ENCODE measurements at places on chromosomes 5 and 9.

DNA sequence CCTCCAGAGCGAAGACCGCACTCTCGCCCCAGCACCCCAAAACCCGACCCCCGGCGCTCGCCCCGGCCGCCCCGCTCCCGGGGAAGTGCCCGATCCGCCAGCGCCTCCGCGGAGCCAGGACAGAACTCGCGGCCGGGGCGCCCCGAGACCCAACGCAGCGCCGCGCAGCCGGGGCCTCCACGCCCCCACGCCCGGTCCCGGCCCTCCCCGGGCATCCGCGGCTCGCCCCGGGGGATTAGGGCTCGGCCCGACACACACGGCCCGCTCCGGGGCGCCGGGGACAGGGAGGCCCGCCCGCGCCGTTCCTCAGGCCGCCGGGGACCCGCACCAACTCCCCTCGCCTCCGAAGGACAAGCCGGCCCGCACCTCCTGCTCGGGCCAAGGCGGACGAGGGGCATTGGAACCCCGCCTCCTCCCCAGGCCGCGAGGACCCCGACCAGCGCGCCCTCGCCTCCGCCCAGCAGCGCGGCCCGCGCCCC, 544 bp downstream of the FNBP1 start:
- DNase-seq: no peak

DNA sequence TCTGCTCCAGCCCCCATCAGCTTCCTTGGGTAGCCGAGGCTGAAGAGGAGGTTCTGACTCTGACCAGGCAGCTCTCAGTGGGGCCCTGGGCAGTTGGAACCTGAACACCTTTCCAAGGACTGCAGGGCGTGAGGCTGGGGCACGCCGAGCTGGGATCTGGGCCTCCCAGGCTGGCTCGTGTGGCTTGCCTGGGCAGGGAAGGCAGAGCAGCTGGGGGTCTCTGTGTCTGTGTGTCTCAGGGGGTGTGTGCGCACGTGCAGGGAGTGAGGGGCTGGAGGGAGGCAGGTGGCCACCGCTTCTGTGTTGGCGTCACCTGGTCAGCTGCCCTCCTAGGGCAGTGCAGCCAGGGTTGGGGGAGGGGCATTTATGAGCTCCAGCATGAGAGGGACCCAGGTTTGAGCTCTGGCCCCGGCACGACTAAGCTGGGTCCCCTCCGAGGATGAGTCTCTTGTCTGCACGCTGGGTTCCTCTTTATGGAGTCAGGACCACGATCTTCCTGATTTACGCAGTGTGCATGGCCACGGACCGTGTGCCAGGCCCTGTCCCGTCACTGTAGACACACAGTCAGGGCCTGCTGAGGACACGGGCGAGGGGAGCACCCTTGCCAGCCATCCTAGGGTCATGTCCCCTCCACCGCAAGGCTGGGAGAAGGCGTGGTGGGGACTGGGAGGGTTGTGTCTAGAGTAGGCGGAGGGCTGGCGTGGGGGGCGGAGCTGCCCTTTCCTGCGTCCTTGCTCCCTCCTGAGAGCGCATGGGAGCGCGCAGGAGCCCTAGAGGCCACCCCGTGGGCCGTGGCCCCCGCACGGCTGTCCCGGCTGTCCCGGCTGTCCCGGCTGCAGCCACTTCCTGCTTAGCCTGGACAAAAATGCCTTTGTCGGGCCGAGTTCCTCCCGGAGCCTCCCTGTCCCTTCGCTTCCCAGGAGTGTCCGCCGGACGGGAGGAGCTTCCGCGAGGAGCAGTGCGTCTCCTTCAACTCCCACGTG, 4.6 kb downstream of the ADAMTSL2 start:
- DNase-seq: no peak

- no peak for DNase-seq
Measured at GRCh38 chr9:98031935-98032334, 24.6 kb upstream of the NANS start.

DNA sequence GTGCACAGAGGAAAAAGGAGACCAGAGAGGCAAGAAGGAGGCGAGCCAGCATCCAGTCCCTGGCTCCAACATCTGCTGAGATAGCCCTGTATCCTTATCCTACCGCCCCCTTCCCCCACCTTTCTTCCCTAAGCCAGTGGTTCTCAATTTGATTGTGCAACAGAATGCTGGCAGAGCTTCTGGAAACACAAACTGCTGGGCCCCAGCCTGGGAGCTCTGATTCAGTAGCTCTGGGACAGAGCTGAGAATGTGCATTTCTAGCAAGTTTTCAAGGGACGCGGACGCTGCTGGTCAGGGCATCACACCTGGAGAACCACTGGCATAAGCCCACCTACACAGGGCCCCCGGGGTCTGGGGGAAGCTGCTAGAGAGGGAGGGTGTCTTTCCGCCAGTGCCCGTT, 21.1 kb downstream of the AK8 start:
- no peak for DNase-seq

GRCh38 chr9:69582018-69582417, 90.2 kb downstream of the APBA1 start:
- no peak for DNase-seq

GRCh38 chr9:121912812-121913627, 180.1 kb downstream of the TTLL11 start:
- no peak for DNase-seq

DNA sequence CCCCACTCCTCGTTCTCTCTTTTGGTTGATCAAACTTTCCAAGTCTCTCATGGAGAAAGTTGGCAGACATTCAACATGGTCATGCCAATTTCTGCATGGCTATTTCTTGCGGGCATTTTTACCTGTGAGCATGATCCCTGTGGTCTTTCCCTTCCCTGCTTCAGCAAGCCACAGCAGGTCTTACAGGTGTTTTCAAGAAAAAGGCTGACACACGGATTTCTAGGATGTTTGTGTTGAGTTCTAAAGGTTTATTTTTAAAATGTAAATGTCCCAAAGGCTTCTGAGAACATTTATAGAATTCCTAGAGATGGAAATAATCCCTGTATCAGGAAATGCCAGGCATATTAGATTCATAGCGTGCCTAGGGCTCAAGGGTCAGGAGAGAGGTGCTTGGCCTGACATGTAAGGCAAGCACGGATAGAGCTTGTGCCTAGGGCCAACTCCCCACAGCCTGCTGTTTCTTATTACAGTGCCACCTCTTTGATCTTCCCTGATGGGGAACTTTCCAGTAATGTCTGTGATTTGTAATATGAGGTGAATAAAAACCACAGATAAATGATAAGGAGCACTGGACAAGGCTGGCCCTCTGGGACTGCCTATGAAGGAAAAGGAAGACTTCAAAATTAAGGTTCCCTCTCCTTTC, 79.8 kb downstream of the MUSK start:
- DNase-seq: no peak

- peak; percentile 88 for DNase-seq
Measured at GRCh38 chr5:133839721-133840120, 128.7 kb downstream of the C5orf15 start.

GRCh38 chr5:81756016-81756415, 5.1 kb upstream of the SSBP2 start:
- DNase-seq: no peak

- DNase-seq: no peak
Measured at GRCh38 chr5:133367984-133368383, 244.4 kb downstream of the FSTL4 start.

- DNase-seq: no peak
Measured at GRCh38 chr5:114319821-114320220, 42.0 kb upstream of the KCNN2 start.

GRCh38 chr5:176535664-176536131, 1.5 kb downstream of the RNF44 start:
- no peak for DNase-seq

DNA sequence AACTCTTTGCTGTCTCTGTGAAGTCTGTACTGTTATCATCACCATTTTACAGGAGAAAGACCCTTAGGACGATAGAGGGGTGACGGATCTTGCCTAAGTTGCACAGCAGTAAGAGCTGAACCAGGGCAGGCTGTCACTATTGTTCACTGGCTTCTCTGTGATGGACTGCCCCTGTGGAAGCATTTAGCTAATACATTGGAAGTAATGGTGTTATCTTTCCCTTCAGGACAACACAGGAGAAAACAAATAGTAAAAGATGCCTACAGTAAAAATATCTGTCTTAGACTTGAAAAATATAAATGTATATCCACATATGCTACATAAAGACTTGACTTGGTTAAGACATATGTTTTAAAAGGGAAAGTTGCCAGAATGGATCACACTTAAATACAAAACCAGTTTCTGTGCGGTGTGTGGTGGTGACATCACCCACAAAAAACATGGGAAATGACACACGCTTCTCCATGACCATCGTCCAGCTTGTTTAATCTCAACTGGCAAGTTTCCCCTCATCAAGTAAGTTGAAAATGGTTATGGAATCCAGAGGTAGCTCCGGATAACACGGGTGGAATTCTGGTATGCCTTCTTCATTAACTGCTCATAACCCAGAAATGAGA, 351.8 kb downstream of the EBF1 start:
- DNase-seq: no peak

DNA sequence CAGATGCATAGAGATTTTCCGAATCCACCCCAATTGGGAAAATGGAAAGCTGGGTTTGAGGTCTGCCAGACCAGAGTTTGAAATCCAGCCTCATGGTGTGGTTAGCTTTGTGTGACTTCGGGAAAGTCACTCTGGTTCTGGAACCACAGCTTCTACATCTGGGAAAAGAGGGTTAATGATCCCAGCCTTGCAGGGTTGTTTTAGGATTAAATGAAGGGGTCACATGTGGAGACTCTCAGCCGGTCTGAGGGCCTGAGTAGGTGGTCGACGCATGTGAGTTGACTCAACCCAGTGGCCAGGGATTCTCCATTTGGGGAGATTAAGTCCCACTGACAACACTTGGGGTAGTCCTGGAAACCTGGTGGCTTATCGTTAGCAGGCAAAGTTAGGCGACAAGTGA, 6.1 kb downstream of the ZNF618 start:
- no peak for DNase-seq

GRCh38 chr9:135144581-135145170, 57.2 kb downstream of the OLFM1 start:
- DNase-seq: no peak

DNA sequence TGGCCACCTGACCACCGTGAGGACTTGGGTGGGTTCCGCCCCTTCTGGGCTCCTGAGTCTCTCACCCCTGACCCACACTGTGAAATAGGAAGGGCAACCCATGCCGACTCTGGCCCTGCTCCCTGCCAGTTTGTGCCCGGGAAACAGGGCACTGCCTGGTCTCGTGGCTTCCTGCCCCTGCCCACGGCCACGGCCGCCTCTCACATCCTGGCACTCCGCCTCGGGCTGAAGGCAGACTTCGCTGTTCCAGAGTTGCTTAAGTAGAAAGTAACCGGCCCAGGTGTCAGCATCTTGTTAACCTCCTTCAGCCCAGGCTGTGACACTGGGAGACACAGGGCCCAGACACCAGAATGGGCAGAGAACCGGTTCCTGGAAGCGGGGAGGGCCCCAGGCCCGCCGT, 68.7 kb upstream of the RNU6ATAC start:
- DNase-seq: no peak

DNA sequence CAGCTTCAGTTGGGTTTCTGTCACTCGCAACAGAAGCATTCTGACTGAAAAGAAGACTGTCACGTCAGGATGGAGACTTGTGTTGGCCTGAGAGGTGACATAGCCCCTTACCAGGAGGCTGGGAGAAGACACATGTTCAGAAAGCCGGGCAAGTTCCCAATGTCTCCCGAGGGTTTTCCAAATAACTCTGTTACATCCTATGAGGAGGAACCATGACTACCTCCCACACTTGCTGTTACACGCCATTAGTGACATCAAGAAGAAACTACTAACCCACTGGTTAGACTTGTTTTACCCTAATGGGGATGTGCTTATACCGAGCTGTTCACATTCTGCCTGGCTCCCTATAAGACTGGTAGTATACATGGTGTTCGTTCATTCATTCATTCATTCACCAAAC, 33.3 kb downstream of the SH3PXD2B start:
- no peak for DNase-seq

DNA sequence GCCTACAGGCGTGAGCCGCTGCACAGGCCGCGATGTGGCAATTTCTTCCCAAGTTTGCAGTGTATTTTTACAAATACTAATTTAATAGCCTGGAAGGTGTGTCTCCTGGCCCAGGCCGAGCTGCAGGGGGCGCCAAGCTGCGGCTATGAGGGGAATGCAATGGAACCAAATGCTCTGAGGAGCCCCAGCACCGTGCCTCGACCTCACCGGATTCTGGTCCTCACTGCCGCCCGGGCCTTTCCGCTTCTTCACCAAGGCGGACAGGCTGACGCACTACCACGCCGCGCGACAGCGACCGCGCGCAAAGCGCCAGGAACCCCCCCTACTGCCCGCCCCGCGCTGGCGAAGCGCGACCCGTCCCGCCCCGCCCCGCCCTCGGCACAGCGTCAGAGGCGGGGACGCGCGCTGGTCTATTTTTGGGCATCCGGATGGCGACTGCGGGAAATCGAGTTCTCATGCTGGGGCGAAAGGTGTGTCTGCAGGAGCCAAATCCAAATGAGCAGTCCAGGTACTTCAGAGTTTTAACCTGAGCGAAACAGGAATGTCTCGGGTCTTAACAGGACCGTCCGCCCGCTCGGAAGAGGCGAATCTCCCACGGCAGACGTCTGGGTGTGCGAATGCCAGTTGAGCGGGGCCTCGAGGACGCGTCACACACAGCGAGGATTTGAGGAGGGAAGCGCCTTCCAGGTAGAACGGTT, 31.7 kb upstream of the PRXL2C start:
- peak; percentile 40 for DNase-seq

DNA sequence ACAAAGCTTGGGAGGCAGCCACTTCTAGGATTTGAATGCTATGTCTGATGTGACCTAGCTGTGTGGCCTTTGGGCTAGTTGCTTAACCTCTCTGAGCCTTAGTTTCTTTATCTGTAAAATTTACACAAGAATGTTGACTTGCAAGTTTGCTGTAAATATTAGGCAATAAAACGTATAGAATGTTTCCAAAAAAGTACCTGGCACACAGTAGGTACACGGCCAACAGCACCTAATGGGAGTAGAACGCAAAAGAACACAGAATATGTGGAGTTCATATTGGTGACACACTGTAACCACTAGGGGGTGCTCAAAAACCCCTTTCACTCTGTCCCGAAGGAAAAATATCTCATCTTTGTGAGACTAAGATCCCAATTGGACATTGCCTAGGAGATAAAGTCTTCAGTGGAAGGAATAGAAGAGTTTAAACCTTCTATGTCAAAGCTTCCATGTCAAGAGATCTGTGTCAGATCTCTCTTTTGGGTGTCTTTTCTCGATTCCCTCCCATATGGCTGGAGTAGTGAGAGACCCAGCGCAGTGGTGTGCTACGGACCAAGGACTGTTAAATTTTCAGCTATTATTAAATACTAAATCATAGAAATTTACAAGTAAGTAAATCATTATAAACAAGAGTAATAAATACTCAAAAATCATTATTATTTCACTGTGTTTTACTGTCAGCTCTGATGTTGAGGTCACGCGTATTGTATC, 145.4 kb upstream of the RAD23B start:
- no peak for DNase-seq

GRCh38 chr9:96367943-96368342, 15.6 kb downstream of the SLC35D2 start:
- no peak for DNase-seq

DNA sequence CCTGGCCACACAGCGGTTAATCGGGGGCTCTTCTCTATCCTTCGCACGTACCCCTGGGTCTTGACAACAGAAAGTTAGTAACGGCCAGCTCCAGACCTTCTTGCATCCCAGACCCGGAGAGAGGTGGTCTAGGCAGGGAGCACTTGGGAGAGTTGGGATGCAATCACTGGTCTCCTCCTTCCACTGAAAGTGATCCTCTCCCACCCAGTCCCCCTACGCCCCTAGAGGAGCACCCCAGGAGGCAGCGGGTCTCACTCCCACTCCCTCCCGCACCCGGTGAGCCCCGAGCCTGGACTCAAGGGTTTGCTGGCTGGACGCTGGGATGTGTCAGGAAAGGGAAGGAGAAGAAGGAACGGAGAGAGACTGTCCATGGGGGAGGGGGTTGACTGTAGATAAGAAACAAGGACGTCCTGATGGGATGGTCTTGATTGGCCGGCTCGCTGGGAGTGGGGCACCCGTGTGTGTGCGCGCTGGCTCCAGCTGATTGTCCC, 2.0 kb downstream of the RORB start:
- DNase-seq: no peak
